GM04503 (cell line): ENCODE measurements at places on chromosomes 4 and X.

DNA sequence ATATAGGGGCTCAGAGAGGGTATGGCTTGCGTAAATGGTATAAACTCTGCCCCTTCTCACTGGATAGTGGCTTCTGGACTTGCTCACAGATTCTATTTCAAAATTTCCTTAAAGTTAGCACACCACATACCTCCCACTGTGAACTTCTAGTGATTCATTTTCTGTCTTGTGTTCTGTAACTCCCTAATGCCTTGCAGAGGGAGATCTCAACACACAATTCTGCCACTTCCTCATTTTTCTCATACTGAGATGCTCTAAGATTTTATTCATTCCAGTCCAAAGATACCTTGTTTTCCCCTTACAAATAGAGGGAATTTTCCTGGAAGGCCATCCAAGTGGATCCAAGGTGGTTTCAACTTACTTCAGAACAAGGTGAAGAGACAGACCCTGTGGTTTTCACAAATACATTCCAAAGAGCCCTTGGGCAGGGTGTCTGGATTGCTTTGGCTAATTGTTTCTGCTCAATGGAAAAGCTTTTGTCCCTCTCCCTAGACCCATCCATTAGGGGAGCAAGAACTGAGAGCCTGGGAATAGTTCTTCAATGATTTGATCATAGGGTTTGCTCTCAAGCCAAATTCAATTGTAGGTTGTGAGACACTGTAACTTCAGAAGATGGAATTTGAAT, 52.1 kb upstream of the CAPN6 start:
- DNase-seq = no peak

DNA sequence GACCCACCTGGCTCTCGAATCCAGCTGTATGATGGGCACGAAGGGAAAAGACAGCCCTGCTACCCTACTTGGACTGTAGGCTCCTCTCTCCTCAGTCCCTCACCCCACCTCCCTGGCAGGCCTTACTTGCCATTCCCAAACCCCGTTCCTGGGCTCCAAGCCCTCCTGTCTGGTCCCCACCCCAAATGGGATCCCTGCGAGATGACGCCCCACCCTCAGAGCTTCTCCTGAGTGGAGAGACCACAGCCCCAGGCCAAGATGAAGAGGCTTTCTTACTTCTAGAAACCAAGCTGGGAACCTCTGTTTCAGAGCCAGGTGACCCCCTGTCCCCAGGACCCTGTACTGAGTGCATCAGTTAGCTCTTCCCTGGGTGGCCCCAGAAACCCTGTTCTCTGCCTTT, 4.5 kb downstream of the NALF2 start:
- DNase-seq = no peak

DNA sequence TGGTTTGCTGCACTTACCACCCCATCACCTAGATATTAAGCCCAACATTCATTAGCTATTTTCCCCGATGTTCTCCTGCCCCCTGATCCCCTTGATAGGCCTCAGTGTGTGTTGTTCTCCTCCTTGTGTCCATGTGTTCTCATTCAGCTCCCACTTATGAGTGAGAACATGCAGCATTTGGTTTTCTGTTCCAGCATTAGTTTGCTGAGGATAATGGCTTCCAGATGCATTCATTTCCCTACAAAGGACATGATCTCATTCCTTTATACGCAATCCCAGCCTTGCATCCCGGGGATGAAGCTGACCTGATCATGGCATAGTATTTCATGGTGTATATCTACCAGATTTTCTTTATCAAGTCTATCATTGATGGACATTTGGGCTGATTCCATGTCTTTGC, 99.0 kb upstream of the DCAF12L2 start:
- no peak for DNase-seq

DNA sequence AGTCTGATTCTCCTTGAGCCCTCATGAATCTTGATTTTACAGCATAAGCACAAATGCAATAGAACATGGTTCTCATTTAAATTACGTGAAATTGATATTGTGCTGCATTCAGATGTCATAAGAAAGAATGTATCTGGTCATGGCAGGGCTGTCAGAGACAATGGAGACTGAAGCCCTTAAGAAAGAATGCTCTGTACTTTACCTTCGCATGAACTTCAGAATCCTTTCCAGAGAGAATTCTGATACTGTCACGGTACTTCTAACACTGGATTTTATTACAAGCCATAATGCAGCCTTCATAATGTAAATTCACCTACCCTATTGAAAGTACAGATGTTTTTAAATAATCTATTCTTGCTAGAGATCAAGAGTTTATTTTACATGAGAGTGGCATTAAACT, 677.9 kb upstream of the ADGRL3 start:
- DNase-seq = no peak

DNA sequence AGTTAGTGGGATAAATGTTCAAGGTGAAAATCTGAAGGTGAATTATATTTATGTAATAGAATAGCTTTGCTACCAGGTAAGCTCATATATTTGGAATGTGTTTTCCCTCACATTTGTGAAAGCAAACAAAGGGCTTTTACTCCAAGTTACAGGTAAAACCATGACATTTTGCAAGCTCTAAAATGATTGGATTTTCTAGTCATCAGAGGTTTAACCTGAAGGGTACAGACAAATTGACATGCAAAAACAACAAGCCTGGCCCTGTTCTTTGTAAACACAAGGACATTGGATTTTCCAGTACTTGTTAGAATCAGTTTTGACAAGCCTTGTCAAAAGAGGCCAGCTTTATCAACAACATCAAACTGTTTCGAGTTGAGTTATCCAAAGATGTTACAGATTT, 51.7 kb downstream of the ZFX start:
- DNase-seq = no peak

GRCh38 chr4:1664141-1664540, 20.0 kb downstream of the FAM53A start:
- DNase-seq = no peak

GRCh38 chrX:18946157-18946556, 37.8 kb downstream of the PHKA2 start:
- no peak for DNase-seq

- DNase-seq = no peak
Measured at GRCh38 chrX:97168646-97169045, 284.9 kb downstream of the RPA4 start.

DNA sequence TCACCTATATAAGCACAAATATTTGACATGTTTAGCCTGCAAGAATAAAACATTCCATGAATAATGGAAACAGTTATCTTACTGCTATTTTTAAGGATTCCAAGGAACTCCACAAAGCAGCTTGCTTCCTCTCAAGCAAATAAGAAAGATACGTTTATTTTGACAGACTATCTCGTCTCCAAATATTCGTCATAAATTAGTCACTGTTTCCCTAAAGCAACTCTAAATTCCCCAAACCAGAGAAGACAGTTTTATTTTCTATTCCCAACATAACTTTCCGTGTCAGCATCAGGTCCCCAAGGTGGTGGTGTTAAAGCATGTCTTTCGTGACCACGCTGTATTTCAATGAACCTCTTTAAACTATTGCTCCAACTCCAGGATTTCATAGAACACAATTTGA, 24.3 kb upstream of the DKK2 start:
- no peak for DNase-seq

DNA sequence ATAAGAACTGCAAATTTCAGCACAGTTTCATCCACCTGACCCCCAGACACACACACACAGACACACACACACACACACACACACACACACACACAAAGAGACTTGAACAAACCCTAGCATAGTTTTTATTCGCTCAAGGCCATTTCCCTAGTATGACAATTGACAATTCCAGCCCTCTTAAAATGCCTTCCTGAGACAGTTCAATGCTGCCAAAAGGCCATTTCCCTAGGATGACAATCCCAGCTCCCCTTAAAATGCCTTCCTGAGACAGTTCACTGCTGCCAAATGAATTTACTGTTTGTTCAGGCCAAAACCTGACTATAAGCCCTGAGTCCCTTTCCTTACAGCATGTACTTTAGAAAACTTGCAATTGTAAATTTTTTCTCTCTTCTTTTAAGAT, 259.5 kb upstream of the SLC7A11 start:
- no peak for DNase-seq

GRCh38 chr4:92359491-92359890, 55.7 kb downstream of the GRID2 start:
- no peak for DNase-seq

DNA sequence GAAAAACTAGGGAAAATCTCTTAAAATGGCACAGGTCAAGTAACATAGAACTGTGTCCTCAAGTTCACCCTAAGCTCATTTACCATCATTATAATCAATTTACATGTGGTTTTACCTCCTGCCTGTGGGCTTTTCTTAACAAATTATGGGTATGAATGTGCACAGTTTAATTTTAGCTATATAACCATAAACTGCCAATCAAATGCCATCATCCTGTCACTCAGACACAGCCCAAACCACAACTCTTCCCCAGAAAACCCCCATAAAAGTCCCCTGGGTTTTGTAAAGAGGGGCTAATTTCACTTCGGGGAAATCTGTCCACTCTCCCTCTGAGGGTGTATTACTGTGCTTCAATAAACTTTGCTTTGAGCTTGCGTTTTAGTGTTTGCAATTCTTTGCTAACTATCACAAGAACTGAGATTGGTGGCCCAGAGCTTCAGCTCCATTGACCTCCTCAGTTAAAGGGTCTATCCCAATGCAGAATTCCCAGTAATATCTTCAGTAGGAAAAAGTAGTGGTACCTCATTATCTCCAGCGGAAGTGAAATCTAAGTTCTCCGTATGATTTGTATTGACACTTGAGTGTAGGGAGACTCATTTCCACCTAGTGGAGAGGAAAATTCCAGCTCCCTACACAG, 394.6 kb downstream of the SPOCK3 start:
- no peak for DNase-seq

DNA sequence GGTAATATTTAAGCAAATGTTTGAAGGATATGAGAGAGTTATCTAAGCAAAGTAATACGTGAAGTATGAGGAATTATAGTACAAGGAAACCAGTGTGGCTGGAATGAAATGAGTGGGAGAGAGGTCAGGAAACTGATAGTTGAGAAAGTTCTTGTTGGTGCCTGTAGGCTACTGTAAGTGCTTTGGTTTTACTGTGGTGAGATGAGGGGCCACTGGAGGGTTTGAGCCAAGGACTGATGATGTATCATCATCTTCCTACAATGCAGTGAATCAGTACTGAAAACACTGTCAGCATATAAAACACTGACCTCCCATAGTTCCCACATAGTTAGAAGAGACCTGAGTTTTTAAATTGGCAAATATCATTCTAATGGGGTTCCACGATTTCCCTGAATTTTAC, 367.5 kb upstream of the CTSO start:
- peak; percentile 54 for DNase-seq

DNA sequence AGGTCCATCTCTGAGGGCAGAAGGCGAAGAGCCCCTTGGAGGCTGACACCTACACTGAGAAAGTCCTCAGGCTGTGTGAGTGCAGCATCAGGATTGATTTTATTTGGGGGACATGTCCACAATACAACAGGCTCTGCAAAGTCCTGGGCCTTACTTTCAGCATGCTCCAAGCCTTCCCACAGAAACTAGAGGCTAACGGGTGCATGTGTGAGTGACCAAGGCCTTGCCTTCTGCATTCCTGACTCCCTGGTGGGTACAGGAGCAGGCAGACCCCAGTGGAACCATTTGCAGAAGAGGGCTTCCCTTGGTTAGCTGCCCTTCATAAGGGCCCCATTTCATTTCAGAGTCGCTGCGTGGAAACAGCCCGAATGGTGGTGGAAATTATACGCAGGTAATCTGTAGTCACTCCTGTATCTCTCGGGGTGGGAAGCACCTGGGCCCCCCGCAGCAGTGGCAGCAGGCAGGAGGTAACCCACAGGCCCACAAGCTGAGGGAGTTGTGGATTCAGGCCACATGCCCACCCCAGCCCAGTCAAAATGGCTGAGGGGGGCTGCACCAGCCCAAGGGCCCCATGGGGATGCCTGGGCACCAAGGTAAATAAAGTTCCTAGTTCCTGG, 37.7 kb downstream of the NSG1 start:
- no peak for DNase-seq

- DNase-seq = no peak
Measured at GRCh38 chr4:151911970-151912369, 151.2 kb upstream of the GATB start.

GRCh38 chrX:129540722-129541184, 694 bp downstream of the OCRL start:
- DNase-seq = no peak

DNA sequence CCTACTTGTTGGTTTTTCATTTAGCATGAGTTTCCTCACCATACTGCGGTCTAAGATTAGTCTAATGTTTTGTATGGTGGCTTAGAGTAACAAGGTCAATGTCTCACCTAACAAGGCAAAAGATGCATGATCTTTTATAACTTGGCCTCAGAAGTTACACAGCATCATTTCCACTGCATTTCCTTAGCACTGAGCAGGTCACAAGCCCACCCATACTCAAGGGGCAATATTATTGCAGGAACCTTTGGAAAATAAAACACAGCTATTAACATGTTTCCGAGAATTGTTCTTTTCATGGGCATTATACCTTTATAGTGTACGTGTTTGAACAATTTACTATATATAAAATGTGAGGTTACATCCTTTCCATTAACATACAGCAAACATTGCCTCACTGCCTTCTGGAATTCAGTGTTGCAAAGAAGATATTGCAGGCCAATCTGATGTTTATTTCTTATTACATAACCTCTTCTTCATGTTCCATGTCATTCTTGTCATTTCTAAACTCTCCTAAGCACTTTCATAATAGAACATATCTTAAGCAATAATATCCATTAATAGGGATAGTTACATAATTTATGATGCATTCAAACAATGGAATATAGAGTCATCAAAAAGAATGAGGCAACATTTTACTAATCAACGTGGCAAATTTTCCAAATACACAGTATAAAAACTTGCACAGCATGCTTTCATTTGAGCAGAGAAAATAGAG, 153.8 kb downstream of the AREG start:
- DNase-seq = no peak

DNA sequence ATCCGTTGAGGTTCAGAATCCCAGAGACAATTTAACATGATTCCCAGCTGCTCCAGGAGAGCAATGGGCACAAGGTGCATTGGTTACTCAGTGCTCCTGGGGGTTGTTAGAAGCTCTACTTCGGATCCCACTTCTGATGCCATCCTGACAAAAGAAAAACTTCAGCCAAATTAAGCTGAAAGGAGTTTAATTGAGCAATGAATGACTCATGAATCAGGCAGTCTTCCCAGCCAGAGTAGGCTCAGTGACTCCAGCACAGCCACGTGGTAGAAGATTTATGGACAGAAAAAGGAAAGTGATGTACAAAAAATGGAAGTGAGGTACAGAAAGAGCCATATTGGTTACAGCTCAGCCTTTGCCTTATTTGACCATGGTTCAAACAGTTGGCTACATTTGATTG, 95.7 kb downstream of the PWWP3B start:
- DNase-seq = no peak
